ENCODE measurements at places on chromosomes 3 and 15.
A peak's percentile ranks its signal among the peaks of the same experiment; 100 is the strongest.

DNA sequence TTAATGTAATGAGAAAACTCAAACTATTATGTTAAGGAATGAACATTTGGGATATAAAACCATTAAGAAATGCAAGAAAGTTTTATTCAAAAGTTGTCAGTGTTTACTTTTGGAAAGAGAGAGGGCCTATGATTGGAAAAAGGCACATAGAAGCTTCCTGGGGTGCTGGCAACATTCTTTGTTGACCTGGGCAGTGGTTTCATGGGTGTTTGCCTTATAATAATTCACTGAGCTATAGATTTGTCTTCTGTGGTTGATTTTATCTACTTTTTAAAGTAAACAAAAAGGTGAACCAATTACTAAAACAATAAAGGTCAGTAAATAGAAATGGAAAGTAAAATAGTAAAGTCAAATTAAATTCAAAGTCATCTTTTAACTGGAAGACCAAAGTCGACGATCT is 308.8 kb downstream of the NEK10 start:
- DNase-seq, result no peak

DNA sequence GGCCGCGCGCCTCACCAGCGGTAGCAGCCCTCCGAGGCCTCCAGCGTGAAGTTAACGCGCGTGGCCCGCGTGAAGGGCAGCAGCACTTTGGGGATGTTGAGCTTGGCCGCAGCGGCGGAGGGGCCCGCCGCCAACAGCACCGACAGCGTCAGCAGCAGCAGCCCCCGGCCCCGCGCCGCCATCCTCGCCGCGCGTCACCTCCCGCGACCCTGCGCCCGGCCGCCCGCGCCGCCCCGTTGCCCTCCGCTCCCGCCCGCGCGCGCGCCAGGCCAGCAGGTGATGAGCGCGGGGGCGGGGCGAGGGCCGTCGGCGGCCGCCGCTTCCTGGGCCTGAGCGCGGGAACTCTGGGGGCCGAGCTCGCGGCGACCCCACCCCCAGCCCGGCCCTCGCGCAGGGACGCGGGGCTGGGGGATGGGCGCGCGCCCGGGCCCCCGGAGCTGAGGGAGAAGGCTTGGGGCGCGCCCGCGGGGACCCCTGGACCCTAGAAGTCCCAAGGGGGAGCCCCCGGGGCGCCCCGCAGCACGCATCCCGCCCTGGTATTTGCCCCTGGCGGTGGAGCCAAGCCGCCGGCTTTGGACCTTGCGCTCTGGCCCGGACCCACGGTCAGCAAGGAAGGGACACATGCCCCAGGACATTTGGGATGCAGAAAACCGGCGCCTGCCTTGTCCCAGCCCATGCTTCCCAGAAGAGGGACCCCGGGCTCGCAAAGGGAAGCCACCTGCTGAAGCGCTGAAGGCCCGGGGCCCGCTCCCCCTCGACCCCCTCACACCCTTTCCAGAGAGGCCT is at the start of gene NUP210:
NUP210 (minus strand) TSS at position 278 of the 786 bp plus-strand sequence; CDS start at position 182, 96 bp downstream.
- peak; percentile 50 for DNase-seq

- DNase-seq, result no peak
Measured at GRCh38 chr3:115388811-115389210, 234.5 kb upstream of the GAP43 start.

GRCh38 chr15:40688932-40689799 is 5.8 kb upstream of the RAD51 start:
- no peak for DNase-seq

DNA sequence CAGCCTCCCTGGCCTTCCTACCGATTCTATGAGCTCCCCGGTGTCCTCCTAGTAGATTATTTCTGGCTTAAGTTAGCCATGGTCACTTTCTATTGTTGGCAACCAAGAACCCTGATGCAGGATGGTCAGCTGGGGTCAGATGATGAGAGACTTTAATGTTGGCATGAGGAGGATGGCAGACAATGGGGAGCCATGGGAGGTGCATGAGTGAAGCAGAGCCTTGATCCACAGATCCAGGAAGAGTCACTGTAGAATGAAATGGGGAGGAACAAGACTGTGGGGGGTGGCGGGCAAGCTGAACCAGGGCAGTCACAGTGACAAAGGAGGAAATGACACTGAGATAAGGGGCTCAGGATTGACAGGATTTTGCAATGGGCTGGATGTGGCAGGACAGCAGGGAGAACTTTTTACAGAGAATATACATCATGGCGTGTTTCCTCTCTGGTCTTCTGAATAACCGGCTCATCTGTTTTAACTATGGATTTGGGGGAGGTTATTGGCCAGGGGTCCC is 60.9 kb downstream of the RPLP1 start:
- no peak for DNase-seq

GRCh38 chr3:133401374-133402135 is 1.7 kb downstream of the BFSP2 start:
- no peak for DNase-seq

- no peak for DNase-seq
Measured at GRCh38 chr3:105811518-105812193, 57.2 kb downstream of the CBLB start.

- no peak for DNase-seq
Measured at GRCh38 chr3:79820089-79820488, 52.3 kb upstream of the ROBO1 start.

DNA sequence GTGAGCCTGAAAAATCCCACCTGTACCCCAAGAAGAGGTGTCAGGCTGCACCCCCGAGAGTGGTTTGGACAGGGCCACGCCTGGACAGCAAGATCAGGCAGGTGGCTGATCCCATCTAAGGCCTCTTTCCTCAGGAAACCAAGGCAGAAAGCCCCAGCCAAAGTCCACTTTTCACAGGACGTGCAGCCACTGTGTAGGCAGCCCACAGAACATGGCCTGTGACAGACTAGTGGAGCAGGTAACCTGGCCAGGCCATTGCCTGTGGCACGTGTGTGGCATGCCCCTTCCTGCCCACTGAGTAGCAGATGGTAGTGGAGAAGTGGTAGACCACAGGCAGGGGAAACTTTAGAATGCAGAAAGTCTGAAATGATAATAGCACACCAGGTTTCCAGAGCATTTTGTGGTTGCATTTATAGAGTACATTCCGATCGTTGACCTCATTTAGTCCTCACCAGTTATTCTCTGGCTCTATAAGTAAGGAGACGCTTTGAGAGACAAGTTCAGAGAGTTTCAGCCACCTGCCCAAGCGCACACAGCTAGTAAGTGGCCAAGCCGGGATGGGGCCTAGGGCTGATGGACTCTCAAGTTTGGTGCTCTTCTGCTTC is 68.7 kb downstream of the AAGAB start:
- peak; percentile 11 for DNase-seq

DNA sequence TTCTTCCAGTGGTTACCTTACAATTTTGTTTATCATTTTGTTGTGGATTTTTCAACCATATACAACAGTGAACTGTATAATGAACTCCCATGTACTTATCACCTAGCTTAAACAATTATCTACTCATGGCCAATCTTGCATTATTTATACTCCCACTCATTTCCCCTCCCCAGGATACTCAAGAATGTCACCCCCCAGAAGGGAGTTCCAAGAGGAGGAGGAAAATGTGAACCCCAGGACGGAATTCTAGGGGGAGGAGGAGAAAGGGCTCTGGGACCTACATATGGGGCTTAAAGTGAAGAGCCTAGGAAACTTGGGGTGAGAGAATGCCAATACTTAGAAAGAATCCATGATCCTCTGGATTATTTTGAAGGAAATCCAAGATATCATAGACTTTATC is 59.3 kb downstream of the TSC22D2 start:
- no peak for DNase-seq

DNA sequence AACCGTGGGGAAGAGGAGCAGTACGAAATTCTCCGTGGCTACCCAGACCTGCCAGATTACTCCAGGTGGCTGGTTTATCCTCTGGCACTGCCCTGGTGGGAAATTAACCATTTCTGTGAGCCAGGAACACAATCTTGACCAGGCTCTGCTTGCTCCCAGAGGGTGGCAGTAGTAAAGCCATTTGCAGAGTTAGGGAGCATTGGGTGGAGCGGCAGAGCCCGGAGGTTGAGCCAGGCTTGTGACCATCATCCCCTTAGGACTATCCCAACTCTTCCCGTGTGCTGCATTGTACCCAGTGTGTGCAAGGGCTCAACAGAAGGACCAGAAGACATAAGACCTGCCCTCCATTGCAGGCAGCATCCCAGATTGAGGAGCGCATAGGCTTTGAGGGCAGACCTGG is 5.3 kb downstream of the KNG1 start:
- DNase-seq, result no peak

DNA sequence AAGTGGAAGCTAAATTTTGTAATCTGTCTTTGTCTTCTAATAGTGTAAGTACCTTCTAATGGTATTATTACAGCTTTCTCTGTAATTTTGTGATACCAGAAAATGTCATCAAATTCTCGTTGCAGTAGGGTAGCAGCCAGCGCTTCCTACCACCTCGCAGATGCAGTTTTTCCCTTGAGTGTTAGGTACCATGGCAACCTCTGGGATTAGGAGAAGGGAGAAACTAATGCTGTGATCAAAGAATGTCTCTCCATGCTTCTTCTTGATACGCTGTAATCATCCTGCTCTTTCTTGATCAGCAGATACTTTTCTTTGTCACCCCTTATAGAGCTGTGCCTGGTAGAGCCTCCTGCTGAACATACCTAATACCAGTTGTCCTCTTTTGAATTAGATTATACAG is 27.7 kb downstream of the SRP14 start:
- DNase-seq, result no peak

- no peak for DNase-seq
Measured at GRCh38 chr3:172288651-172289050, 159.6 kb downstream of the GHSR start.

DNA sequence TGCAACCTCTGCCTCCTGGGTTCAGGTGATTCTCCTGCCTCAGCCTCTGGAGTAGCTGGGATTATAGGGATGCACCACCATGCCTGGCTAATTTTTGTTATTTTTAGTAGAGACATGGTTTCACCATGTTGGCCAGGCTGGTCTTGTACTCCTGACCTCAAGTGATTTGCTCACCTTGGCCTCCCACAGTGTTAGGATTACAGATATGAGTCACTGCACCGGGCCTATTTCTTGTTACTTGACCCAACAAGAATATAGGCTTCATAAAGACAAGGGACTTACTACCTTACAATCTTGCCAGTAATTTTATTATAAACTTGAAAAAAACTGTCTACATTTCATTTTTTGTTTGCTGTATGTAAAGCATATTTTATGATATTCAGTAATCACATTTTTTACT is 21.4 kb upstream of the ZBTB47 start:
- no peak for DNase-seq

GRCh38 chr3:111134302-111134701 is 62.7 kb downstream of the NECTIN3 start:
- DNase-seq, result no peak

- DNase-seq, result no peak
Measured at GRCh38 chr3:12966847-12967605, 106.2 kb downstream of the IQSEC1 start.

GRCh38 chr15:25688166-25688565 is 175.0 kb downstream of the ATP10A start:
- DNase-seq, result no peak

DNA sequence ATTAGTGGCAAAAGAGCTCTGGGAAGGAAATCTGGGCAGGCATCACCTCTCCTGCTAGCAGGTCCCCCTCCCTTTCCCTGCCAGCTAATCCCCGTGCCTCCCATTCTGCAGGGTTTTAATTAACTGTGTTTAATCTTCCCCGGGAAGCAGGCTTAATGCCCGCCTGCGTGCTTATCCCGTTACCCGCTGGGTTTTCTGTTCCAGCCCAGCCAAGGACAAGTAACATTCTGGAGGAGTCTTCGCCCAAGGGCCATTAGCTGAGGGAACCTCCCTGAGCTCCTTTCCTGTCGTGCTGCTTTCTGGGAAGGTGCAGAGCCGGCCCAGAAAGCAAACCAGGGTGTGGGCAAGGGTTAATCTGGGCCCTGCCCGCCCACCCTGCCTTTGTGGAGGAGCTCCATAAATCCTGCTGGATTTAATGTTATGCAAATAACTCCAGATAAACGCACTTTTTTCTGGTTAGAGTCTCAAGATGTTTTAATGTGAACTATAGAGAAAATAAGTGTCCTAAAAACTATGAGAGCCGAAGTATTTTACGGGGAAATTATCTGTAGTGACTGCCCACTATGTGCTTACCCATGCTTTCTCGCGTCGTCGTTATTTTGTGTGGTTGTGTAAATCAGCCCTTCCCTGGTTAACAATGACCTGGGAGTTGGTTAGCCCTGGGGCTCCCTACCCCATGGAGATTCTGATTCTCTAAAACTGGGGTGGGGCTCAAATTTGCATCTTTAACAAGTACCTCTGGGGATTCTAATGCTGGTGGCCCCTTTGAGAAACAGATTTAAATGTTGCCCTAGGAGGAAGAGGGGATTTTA is 25.9 kb downstream of the TRIM71 start:
- no peak for DNase-seq

DNA sequence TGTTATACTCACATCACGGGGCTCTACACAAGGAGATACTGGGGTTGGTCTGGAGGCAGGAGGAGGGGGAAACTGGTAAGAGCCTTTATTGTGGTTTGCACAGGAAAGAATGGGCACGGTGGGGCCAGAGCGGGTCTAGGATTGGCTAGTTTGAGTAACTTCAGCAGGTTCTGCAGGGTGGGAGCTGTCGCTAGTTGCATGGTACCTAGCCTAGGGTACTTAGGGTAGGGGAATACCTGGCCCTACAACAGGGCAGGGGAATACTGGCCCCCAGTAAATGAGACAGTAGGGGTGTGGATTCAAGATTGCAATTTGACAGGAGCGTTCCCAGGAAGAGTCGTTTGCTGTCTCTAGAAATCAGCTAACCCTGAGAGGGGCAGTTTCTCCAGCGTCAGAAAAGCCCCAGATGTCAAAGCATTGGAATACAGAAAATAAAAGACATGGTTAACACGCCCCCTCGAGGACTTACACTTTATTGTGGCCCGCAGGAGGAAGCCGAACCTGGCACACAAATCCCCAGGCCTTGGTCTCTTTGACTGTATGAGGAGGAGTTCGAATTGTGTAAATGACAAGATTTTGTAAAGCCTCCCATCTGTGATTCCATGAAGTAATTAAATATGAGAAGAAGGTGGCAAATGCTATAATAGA is 32.0 kb downstream of the ST8SIA2 start:
- DNase-seq, result no peak

DNA sequence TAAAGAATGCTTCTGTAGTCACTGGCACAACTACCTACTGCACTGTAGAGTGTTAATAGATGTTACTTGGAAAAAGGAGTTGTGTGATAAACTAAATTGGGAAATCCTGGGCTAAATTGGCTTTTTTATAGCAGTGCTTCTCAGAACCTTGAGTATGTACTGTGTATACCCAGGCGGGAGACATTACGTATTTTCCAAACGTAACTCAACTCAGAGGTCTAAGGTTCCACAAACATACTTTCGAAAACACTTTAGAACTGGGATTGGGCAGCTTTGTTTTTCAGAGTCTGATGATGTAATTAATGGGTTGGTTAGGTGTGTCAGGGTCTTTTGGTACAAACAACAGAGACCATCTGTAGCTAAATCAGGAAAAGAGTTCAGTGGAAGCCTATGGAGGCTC is 53.5 kb upstream of the CHST2 start:
- DNase-seq, result no peak

Data from stimulated activated naive CD4-positive, alpha-beta T cell treated with Interleukin-2 at 50 U/mL for 16 hours (primary cell).